ENCODE measurements at places on chromosomes 6 and 20.
A peak's percentile ranks its signal among the peaks of the same experiment; 100 is the strongest.

DNA sequence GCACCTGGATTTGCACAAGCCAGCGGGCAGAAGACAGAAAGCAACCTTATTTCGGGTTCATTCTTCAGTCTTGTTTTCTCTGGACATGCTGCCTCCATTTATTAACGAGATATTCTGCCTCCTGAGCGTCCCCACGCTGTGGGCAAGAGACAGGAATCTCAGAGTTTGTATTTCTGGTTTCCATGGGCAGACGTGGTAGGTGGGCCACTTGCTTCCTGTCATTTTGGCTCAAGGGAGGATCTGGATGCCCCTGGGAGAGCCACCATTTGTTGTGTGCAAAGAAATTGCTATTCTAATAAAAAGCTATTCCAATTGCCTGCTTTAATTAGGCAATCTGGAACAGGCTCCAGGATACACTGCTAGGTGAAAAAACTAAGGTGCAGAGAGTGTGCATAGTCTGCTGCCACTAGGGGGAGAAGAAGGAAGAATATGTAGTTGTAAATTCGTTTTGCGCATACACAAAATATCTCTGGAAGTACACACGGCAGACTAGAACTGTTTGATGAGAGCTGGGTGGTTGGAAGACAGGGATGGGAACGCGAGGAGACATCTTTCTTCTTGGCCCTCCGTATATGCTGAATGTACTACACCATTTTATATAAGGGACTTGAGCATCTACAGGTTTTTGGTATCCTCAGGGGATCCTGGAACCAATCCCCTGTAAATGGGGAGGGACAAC, 30.1 kb upstream of the SLC16A10 start:
- DNase-seq, result no peak

DNA sequence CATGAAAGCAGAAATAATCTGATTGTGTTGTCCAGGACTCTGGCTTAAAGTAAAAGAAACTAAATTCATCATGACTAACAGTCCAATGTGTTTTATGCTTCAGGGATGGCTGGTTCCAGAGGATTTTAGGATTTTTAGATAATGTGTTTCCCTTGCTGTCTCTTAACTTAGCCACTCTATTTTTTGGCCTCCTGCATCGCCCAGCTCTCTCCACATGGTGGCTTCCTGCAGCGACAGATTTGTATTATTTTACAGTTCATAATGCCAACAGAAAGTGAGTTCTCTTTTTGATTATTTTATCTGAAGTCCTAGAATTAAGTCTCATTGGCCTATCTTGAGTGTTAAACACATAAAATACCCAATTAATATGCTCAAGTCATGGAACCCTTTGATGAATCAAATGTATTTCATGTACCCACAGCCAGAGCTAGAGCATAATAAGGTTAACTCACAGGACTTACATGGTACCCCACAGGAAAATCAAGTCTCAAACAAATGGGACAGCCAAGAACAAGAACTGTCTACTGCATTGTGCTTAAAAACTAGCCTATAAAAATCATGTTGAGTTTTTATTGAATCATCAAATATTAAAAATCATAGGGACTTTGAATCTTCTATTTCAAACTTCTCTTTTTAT, 582.5 kb downstream of the DOK5 start:
- DNase-seq, result no peak

DNA sequence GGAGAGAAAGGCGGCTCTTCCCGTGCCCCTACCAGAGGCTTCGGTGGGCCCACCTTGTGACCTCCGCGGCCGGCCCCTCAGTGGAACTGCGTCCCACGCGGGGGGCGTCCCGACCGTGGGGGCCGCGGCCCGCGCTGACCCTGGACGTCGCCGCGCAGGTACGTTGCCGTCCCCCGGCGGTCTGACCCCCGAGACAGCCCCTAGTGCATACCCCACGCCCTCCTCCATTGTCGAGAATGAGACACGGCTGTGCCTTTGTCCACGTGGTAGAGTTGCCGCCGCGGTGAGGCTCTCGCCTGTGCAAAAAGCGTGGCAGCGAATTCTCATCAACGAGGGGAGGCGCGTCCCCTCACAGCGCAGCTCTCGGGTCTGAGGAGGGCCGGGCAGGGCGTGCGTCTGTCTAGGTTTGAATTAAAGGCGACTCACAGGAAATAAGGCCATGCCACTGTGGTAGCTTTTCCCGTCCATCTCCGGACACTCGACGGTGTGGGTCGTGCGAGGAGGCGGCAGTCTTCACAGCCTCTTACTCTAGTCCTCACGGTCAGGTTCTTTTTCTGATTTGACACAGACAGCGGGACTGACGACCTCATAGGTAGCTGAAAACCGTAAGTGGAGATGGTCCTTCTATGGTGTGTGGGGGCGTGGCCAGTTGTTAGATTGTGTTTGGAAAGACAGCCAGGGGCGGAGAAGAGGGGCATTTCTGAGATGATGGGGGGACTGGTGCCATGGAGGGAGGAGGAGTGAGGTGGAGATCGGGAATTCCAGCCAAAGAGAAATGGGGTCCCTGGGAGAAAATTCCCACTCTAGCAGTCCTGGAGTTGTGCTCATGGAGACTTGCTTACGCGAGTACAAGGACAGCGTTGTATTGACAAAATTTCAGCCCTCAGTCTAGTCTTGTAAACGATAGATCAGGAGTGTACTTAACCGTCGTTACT, 580 bp downstream of the NXT1 start:
- no peak for DNase-seq

- no peak for DNase-seq
Observed at GRCh38 chr20:23311947-23312506, 38.6 kb upstream of the NXT1 start.

- DNase-seq, result no peak
Observed at GRCh38 chr6:168349718-168350210, 30.2 kb upstream of the DACT2 start.

DNA sequence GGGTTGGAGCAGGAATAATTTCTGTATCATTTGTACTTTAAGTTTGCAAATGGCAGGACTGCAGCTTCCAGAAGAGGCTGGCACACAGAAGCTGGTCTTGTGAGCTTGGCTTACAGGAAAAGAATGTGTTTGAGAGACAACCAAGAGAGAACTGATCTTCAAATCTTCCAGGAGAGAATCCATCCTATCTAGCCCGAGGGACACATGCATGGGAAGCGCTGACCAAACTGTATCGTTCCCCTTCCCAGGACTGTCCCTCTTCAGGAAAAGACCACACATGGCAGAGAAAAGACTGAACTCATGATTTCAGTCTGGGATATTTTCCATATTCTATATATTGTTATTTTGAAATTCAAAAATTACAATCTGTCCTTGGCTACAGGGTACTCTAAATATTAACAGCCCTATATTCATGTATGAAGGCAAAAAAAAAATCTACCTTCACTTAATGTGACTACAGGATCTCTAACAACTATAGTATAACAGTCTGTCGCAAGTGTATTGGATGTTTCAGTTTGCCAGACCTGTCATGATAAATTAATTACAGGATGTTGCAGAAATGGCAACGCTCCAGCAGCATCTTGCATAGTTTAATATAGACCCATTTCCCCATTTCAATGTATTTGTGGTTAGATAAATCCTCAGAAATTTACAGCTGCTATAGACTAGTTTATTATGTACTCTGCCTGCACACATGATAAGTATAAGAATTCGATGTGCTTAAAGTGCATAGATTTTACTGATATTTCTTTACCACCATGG, 99.4 kb downstream of the MYB start:
- no peak for DNase-seq

- DNase-seq, result no peak
Observed at GRCh38 chr6:52162940-52163908, 23.0 kb upstream of the IL17A start.

DNA sequence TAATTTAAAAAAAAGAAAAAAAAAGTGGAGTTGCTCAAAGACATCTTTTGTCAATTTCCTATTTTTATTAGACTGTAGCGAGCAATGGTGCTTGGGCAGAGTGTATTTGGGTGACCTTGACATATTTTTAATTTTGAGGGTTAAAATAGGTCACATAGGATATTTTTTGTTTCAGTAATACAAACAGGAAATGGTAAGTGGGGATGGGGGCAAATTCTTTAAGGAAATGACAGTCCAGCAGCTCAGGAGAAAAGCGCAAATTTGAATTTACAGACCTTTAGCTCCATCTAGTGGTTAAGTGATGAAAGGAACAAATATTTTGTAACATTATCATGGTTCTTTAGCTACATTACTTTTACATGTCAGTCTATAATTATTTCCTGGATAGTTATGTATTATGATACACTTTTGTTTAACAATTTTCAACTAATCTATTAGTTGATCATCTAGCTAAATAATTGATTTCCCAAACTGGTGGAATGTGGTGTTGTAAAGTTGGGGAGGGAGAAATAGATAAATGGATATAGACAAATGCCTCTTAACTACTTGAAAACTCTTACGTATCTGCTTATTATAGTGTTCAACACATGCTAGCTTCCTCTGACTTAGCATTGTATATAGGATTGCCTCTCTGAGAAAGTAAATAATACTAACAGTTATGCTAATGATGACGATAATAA, 10.0 kb downstream of the CITED2 start:
- no peak for DNase-seq

DNA sequence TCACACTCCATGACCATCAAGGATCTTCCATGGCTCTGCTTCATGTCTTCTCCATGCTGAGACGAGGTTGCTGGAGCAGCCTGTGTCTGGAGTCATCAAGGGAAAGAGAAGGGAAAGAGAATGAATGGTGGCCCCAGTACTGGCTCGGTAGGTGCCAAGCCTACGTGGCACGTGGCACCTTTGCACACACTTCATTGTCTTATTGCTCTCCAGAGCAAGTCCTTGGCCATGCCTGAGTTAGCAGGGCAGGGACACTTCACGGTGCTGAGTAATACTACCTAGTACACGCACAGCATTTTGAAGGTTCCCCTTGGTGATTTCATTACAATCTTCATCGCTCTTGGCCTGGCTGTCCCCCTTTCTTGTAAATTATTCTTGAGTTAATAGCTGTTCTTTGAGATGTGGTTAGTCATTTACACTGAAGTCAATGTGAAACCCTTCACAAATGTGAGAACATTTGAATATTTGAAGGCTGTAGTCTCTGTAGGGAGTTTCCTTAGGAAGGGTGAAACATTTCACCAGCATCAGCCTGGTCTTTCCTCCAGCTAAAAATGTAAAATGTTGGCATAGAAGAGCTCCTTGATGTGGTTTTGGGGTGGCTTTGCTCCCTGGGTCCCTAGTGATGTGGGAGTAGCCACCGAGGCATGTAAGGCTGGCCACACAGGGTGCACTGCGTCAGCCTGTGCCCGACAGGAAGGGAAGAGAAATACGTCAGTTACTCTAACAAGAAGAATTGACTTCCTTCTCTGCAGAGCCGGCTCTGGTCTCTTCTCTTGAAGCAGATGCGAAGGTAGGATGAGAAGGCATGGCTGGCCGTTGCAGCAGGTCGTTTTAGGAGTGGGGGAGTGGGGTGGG, at the start of gene SYTL3:
Gene SYTL3 (plus strand): TSS at position 766 of the 855 bp plus-strand sequence. CDS start 13,215 bp downstream, outside the sequence.
- no peak for DNase-seq

DNA sequence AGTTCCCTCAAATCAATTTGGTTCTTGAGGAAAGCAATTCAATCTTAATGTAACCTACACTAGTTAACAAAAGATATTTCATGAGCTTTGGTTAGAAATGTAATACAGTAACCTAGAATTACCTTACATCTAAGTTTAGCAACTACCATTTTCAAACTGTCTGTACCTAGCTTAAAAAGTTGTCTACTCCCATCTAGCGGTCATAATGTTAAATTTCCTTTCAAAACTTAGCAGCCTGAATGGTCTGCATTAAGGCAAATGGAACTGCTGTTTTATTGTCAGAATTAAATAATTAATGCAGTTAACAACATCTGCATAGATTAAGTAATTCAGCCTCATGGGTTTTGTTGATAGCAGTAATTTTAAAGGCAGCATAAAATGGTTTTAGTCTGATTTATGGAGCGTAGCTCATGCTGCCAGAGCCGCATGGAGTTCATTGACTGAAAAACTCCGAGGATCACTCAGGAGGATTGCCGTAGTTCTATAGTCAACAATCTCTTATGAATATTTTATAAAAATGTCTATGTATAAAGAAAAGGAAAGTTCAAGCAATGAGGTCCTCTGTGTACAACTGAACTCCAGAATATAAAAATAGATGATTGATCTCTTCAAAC, 485.4 kb upstream of the MANEA start:
- peak; percentile 4 for DNase-seq

DNA sequence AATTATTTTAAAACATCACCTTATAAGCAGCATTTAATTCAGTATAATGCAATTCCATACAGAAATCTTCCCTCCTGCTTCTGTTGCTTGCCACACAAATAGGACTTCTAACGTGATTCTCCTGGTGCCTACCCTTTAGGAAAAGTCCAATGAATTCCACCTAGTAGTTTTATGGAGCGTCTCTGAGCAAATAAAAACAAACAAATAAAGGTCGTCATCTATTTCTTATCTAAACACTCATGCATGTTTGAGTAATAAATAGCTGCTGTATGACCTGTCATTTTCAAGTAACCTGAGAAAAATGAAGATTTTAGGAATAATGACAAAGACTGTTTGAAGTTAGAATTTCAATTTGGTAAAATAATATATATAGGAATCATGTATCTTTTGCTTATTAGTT, 102.7 kb downstream of the BMP5 start:
- no peak for DNase-seq

GRCh38 chr20:58611236-58612030, 39.6 kb upstream of the STX16 start:
- no peak for DNase-seq

- DNase-seq, result no peak
Observed at GRCh38 chr6:149052350-149053106, 265.0 kb upstream of the TAB2 start.

DNA sequence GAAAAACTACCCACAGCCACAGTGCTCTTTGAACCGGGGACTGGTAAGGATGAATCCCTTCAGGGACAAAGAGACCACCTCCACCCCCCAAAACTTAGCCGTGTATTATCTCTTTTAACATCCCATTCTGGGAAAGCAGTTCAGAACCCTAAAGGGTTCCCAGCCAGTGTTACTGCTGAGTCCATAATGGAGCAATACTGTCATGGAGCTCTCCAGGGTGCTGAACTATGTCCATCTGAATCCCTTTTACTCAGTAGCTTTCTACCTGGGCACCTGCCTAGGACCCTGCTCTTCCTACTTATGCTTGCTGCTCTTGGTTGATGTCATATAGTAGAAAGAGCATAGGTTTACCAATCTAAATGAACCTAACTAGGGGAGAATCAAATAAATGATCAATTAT, 22.3 kb upstream of the SAYSD1 start:
- no peak for DNase-seq

- DNase-seq, result peak; percentile 80
Observed at GRCh38 chr20:14337400-14338171, at the start of gene FLRT3. Gene FLRT3 (minus strand): TSS chr20:14337612. CDS start chr20:14327506, 10,106 bp downstream.

- DNase-seq, result no peak
Observed at GRCh38 chr6:34149831-34150400, 4.0 kb upstream of the GRM4 start.

- DNase-seq, result no peak
Observed at GRCh38 chr20:51886891-51887608, 84.7 kb upstream of the SALL4 start.

- no peak for DNase-seq
Observed at GRCh38 chr20:61664556-61665320, 400.9 kb downstream of the TAF4 start.

Measured in BJ (cell line).